ENCODE measurements at places on chromosomes 4 and X.

DNA sequence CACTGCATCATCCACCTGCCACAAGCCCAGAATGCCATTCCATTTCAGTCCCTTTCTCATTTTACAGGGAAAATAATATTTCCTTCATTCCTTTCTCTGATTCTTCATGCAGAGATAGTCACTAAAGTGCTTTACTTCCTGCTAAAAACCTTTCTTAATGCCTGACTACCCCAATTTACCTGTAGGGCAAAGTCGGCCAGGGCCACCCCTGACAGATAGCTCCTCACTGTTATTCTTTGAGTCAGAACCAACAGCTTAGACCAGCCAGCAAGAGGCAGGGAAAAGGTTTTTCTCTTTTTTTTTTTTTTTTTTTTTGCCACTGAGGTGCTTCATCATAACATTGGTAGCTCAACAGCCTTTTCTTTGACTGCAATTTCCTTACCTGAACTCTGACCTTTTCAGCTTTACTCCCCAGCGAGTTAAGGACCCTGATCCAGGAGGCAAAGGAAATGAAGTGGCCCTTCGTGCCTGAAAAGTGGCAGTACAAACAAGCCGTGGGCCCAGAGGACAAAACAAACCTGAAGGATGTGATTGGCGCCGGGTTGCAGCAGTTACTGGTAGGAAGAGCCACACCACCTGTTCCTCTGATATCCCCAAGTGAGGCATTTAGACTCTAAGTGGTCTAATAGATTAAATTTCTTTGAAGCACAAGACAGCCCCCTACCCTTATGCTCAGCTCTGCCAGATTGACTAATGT, 85.0 kb downstream of the ALPK1 start:
- DNase-seq: no peak

DNA sequence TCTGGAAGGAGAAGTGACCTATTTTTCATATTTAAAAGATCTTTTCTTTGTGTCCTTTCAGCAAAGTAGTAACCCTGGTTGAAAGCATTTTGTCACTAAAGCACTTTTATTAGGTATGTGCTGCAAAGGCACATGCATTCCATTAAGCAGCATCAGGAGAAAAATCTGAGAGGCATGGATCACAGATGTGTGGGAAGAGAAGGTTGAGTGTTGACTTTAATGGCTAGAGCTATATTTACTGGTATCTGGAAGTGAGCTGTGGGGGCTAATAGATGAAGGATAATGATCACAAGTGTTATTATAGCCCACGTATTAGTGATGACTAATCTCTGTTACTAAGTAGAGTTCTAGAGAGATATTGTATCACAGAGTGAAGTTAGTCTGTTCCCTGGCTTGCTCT, 1520.7 kb downstream of the ARAP2 start:
- DNase-seq: no peak

DNA sequence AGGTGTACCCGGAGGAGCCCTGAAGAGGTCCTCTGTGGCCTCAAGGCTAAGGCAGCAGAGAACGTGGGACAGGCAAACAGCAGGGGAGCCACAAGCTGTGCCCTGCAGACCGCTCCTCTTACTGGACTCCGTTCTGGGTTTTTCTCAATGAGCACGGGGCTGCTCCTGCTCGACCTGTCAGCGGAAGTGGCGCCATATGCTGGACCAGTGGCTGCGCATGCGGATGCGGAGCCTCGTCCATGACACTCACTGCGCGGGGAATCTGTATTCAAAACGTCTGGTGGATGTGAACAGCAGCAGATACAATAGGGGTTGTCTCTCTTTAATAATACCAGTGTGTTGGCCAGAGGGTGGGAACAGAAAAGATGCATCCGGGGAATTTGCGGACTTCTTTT, 29.5 kb downstream of the REELD1 start:
- DNase-seq: no peak

DNA sequence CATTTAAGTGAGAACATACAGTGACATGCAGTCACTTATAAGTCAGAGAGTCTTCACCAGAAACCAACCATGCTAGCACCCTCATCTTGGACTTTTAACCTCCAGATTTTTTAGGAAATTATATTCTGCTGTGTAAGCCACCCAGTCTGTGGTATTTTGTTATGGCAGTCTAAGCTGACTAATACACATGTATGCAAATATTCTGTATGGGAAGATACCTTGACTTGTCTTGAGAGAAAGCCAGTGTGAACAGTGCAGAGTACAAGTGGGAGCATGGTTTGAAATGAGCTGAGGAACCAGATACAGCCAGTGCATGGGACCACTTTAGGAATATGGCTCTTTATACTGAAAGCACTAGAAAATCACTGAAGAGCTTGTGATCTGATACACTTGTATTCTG, 110.4 kb upstream of the MAP9 start:
- DNase-seq: no peak

- DNase-seq: no peak
These were observed 65.5 kb downstream of the CRMP1 start for GRCh38 chr4:5827108-5828004.

DNA sequence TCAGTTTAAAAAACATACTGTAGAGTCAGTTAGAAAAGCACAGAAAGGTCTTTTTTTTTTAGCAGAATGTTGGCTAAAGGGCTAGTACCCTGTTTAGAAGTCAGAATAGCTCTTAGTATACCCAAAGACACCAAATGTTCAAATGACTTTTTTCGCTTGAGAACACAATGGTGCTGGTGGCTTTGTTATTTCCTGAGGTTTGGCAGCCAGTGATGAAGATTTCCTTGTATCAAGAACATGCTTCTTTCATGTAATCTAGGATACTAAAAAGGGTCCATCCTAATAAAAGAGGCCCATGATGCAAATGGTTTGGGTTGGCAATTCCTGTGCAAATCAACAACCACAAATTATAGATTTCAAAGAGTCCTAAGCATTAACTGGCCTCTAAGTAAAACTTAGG, 21.1 kb upstream of the CD40LG start:
- no peak for DNase-seq

DNA sequence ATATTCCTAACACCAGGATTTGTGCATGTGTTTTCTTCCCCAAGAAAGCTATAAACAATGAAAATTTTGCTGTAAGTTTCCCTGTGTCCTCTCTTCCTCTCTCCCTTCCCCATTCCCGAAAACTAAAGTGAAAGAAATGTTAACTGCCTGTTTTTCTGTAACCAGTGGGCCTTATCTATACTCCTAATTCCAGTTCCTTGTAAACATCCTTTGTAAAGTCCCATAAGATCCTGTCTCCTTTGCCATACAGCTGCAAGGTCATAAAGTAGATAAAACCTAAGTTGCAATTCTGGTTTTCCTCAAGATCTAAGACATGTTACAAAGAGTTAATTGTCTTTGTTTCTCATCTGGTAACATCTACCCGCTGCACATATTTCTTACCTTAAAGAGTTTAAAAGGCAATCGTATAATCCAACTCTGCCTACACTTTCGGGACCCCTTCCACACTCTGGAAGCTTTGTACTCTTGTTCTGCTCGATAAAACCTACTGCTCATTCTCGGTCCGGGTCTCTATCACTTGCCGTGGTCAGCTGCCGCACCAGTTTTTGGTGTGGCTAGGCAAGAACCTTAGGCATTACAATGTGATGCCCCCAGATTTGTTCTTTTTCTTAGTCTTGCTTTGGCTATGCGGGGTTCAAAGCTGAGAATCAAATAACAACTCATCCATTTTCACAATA, 20.5 kb downstream of the UGT2B7 start:
- no peak for DNase-seq

DNA sequence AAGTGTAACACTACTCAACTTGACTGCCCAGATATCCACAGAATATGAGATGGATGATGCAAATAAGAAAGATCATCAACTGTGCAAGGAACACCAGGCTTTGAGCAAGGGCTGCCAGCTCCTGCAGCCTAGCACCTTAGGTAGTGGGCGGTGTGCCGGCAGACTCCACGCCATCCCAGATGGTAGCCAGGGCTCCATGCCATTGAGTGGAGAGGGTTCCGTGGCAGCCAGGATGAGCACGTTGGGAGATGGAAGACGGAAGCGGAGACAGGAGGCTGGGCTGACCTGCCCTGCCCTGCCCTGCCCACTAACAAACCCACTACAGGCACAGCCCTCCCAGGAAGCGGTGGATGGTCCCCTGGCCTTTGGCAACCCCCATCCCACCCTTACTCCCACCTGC, 51.9 kb downstream of the TMPRSS11F start:
- DNase-seq: no peak
